Type B pancreatic cell (in vitro differentiated cells): ENCODE measurements at places on chromosomes 16 and 17.
A peak's percentile ranks its signal among the peaks of the same experiment; 100 is the strongest.

- no peak for DNase-seq
Measured at GRCh38 chr17:4577386-4577993, 6.8 kb upstream of the SMTNL2 start.

DNA sequence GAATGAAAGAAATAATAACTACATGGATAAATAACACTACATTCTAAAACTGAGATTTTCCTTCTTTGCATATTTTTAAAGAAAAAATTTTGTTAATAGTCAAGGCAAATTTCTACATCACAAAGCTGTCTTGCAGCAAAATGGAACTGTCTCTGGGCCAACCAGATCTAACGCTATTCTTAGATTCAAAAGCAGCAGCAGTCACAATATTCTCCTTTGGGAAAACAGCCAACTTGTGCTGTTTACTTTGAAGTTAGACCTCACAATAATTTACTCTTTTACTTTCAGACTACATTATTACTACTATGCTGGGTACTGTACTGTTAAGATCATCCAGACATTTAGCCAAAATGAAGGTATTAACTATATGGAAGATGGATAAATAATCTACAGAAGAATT, 189.1 kb downstream of the CEP112 start:
- no peak for DNase-seq

GRCh38 chr17:67980456-67980855, 15.8 kb downstream of the C17orf58 start:
- peak; percentile 32 for DNase-seq

- DNase-seq = no peak
Measured at GRCh38 chr17:55601874-55602364, 90.7 kb upstream of the SMIM36 start.

DNA sequence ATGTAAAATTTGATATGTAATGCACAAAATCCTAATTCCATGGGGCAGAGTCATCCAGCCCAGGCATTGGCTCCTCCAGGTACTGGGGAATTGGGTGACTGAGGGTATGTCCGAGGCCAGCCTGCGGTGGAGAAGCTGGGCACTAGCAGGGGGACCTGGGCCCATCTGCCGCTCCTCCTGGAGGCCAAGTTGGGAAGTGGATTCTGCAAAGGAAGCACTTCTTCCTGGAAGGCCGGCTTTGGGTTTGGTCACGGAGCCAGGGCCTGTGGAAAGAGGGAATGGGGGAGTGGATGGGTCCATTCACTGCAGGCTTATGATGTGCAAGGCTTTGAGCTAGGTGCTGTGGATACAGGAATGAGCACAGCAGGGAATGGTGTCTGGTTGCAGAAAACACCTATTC, 85.8 kb downstream of the GNAO1 start:
- DNase-seq = no peak

- DNase-seq = no peak
Measured at GRCh38 chr17:81253358-81254131, 14.4 kb downstream of the NDUFAF8 start.

DNA sequence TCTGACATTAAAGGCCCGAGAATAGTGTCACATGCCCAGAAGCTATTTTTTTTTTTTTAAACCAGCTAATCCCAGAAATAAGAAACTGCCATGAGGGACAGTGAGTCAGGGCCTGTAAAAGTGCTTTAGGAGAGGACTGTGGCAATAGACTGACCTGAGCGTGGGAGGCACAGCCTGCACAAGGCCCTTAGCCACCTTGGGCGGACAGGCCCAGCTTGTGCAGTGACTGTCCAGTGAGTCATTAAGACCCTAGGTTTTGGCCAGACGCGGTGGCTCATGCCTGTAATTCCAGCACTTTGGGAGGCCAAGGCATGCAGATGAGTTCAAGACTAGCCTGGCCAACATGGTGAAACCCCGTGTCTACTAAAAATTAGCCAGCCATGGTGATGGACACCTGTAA, 343.0 kb upstream of the ZFHX3 start:
- DNase-seq = no peak

DNA sequence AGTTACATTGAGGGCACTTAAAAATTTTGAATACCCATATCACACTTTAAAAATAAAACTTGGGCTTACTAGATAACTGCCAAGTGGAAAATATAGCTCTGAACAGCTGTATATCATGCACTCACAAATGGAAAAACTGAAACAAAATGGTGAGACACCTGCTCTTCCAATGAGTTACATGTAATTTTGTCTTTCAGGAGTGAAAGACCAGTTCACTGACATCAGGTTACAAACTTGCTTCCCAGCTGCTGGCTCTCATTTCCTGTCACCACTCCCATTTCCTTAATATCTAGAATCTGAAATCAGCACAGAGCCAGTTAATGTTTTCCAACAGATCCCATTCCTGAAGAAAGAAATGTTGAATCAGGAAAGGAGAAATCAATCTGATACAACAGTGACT, 10.8 kb downstream of the CSNK2A2 start:
- no peak for DNase-seq

GRCh38 chr17:62591333-62591732, 36.1 kb upstream of the MRC2 start:
- DNase-seq = no peak

GRCh38 chr16:47043970-47044684, 70.7 kb upstream of the DNAJA2 start:
- no peak for DNase-seq

GRCh38 chr17:73430165-73430680, 118.4 kb upstream of the CDC42EP4 start:
- DNase-seq = no peak

- no peak for DNase-seq
Measured at GRCh38 chr17:1590029-1590746, 27.6 kb upstream of the PITPNA start.

GRCh38 chr17:57447990-57448758, 191.9 kb downstream of the MSI2 start:
- no peak for DNase-seq
